ENCODE measurements at places on chromosomes 4 and X. TPM values are rescaled to one million over a fixed set of nuclear protein-coding genes. Genes with fewer than 3 reads are reported as not detected.

DNA sequence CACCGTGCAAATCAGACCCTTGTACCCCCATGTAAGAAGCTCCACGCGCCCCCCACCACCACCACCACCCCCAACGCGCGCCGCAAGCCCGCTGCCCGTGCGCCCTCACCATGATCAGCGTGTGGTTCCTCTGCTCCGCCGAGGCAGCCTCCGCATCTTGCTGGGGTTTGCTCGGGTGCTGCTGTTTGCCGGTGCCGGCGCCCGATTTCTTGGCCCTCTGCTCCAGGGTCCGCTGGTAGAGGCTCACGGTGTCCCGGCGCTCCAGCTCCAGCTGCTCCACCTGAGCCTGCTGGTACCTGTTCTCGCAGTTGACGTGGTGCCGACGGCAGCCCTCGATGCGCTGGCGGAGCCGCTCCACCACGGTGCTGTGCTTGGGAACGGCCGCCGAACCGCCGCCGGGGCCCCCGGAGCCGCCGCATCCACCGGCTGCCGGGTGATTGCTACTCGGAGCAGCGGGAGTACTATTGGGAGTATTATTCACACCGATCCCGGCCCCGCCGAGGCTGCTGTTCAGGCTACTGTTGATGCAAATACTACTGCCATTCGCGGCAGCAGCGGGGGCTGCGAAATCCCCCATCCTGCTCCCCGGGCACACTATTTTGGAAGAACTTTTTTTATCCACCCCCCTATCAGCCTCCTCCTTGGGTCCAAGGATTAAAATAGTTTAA lies 1.1 kb downstream of the MAML3 start:
- peak; percentile 66 for DNase-seq

DNA sequence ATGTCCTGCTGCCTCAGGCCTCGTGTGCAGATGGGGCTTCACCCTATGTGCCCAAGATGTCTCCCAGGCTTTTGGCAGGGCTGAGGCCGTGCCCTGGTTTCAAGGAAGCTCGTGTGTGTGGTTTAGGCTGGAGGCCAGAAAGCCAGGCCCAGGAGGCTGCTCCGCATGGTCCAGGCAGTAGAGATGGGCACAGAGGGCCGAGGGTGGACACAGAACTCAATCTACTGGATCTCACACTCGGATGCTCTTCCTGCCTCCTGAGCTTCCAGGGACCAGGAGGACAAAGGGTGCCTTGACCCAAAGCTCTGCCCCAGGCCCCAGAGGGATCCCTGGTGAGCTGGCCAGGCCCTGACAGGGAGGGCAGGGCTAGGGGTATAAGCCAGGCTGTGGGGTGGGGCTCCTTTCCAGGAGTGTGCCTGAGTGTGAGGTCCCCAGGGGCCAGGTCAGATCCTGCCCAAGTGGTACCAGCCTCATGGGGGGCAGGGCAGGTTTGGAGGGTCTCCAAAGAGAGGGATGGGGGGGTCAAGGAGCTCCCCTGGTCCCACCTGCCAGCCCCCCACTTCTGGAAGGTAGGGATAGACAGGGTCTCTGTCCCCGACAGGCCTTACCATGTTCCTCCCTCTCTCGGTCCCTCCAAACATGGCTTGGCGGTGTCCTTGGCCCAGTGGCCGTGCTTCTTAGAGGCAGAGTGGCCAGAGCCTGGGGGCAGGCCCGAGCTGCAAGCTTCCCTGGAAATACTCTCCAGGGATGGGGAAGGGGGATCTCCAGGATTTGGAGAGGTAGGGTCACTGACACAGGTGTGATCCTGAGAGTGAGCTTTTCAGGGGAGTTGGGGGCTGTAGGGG lies 23.8 kb downstream of the HTRA3 start:
- no peak for DNase-seq

Gene SUPT20HL2
- total RNA-seq: not detected

GRCh38 chr4:5783486-5783885 lies 72.5 kb downstream of the EVC start:
- no peak for DNase-seq

Gene SPANXC
- not detected for total RNA-seq

Gene ZNF711
- 6.4 TPM for total RNA-seq
